ENCODE measurements at places on chromosomes 3 and 15.

- no peak for DNase-seq
Observed at GRCh38 chr15:59998950-59999611, 5.0 kb upstream of the FOXB1 start.

DNA sequence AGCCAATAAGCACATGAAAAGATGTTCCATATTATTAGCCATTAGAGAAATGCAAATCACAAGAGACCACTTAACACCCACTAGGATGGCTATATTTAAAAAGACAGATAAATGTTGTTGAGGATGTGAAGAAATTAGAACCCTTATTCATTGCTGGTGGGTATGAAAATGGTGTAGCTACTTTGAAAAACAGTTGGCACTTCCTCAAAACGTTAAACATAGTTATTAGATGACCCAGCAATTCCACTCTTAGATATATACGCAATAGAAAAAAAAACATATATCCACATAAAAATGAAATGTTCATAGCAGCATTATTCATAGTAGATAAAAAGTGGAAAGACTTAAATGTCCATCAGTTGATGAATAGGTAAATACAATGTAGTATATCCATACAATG is 47.1 kb upstream of the TERB2 start:
- no peak for DNase-seq

DNA sequence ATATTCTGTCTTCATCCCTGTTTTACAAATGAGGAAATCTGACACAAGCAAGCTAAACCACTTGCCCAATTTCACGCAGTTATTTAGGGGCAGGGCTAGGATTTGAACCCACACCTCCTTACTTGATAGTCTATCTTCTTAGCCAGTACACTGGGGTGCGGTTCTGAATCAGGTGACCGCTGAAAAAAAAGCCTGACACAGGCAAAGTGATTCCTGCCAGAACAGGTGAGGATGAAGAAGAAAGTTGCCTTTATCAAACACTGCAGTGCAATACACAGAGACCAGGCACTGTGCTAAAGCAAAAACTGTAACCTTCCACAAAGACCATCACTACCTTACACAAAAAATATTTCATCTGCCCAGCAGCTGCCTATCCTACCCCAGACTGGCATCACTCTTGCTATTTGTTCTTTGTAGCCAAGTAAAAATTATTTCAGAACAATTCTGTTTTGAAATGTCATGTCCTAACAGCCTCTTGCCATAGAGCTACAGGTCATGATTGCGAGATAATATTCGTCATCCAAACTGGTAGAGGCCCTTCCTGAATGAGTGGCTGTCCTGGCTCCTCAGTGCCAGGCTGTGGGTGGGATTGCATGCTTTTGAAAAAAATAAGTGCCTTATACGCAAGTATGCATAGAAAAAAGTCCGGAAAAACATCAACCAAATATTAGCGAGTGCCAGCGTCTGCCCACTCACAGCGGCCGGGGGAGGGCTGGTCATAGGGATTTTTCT is 142.3 kb upstream of the TPM1 start:
- no peak for DNase-seq

- no peak for DNase-seq
Observed at GRCh38 chr3:69385123-69385722, 665 bp downstream of the FRMD4B start.

- no peak for DNase-seq
Observed at GRCh38 chr15:96764501-96764900, 434.0 kb downstream of the NR2F2 start.

- DNase-seq: no peak
Observed at GRCh38 chr3:58190882-58191281, 19.9 kb downstream of the DNASE1L3 start.

- no peak for DNase-seq
Observed at GRCh38 chr3:17320266-17320665, 422.2 kb downstream of the TBC1D5 start.

DNA sequence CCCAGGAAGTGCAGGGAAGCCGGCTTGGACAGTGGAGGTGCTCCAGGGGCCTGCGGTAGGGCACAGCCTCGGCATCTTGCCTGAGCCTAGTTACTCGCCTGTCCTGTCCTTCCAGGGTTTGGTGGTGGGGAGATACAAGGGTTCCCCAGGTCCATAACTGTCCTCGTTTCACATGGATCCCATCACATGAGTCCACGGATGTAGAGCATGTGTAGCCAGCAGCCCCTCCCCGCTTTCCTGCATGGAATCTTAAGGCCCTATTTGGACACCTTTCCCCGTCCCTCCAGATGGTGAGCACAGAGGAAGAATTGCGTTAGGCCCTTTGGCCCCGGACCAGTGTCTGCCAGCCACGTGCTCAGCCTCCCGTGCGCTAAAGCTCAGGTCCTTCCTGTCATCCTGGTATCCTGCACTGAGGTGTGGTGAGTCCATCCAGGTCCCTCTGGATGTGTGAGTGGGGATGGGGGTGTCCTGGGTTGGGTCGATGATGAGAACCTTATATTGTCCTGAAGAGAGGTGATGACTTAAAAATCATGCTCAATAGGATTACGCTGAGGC is 230.4 kb downstream of the SNRPN start:
- no peak for DNase-seq

DNA sequence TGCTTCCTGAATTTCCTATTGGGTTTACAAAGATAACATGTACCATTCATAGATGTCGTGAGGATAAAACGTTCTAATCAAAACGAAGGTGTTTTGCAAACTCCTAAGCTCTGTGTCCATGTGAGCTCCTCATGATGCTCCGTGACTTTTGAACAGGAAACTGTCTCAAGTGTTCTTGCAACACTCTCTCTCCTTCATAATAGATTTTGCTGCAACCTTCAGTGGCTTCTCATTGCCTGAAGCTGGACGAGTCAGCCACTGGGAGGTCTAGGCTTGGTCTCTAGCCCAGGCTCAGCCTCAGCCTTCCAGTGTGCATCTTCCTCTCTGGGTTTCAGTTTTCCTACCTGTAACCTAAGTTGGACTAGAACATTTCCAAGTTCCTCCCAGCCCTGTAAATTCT is 18.7 kb upstream of the BCL2A1 start:
- DNase-seq: no peak

- DNase-seq: no peak
Observed at GRCh38 chr15:41661078-41661517, 893 bp downstream of the MGA start.

DNA sequence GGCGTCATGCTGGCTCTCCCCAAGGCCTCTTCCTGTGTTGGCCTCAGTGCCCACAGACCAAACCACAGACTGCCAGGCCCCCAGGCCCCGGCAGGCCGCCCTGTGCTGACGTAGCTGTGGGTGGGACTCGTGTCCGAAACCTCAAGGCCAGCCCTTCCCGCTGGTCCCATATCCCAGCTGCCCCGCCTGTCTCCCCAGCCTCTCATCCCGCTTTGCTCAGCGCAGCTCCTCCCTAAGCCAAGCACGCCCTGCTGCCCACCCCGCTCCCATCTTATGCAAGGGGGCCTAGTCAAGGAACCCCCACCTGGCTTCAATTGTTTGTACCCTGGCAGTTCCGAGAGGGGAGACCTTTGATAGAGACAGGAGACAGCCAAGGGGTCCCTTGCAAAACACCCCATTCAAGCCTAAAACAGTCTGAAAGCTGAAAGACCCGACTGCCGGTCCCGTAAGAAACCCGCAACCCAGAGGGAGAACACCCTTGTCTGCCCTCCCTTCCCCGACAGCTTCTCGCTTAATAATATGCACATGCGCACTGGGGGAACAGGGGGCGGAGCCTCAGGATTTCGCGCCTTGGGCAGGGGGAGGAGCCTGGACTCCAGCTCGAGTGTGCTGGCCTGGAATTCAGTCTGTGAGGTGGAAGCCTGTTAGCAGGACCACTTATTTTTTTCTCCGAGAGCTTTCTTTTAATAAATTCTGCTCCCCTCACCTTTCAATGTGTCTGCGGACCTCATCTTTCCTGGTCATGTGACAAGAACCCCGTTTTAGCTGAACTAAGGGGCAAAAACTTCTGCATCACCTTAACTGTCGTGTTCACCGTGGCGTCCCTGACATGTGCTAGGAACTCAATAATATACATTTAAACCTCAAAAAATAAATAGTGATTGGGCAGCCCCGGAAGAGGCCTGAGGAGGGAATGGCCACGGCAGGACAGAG is 17.2 kb downstream of the TNFAIP8L3 start:
- peak; percentile 54 for DNase-seq

GRCh38 chr3:108485146-108485545 is 25.2 kb downstream of the MYH15 start:
- no peak for DNase-seq

- no peak for DNase-seq
Observed at GRCh38 chr3:101128001-101128400, 134.8 kb upstream of the ABI3BP start.

GRCh38 chr15:95988574-95988887 is 342.0 kb upstream of the NR2F2 start:
- DNase-seq: no peak

GRCh38 chr3:112090887-112091586 is 4.8 kb downstream of the C3orf52 start:
- DNase-seq: no peak

- DNase-seq: no peak
Observed at GRCh38 chr3:45088543-45089358, 57.4 kb downstream of the CDCP1 start.

DNA sequence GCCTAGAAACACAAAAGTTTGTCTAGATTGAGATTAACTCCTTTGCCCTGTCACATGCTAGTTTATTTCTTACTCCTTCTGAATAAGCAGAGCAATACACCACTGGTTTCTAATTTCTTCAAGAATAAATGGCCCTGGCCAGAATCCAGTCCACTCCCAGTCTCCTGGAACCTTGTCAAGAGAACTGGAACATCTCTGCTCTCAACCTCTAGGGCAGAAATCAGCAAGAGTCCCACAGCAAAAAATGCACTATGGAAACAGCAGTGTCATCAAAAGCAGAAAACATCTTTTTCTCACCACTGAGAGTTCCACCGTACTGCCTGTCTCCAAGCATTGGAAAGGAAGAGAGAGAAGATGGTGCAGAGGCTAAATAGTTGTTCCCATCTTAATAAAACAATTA is 35.9 kb upstream of the PPP2R3A start:
- DNase-seq: no peak

- no peak for DNase-seq
Observed at GRCh38 chr3:110165370-110165743, 828.0 kb upstream of the DPPA4 start.

- no peak for DNase-seq
Observed at GRCh38 chr3:13633176-13633575, 84.3 kb downstream of the FBLN2 start.

DNA sequence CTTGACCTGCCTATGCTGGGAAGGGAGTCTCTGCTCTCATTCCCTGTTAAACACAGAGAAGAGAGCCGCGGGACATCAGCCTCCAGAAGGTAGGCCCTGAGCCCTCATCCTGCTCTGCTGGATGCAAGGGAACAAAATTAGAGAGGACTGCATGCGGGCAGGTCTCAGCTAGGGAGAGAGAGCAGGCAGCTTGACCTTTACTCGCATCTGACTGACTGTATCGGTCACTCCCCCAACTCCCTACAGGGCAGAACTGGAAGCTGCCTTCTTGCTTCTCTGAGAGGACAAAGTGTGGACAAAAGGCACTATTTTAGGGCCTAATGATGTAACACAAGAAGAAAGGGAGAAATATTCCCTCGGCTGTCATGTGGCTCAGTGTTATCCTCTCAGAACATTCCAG is 38.7 kb upstream of the ATOSA start:
- no peak for DNase-seq

DNA sequence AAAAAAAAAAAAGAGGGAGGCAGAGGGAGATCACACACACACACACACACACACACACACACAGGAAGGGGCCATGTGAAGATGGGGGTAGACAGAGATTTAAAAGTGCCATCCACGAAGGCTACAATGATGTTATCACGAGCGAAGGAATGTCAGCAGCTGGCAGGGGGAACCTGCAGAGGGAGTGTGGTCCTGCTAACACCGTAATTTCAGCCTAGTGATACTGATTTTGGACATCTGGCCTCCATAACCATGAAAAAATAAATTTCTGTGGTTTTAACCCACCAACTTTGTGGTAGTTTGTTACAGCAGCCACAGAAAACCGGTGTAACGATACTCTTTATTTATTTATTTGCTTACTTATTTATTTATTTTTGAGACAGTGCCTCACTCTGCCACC is 76.0 kb downstream of the TMCO5A start:
- DNase-seq: no peak

DNA sequence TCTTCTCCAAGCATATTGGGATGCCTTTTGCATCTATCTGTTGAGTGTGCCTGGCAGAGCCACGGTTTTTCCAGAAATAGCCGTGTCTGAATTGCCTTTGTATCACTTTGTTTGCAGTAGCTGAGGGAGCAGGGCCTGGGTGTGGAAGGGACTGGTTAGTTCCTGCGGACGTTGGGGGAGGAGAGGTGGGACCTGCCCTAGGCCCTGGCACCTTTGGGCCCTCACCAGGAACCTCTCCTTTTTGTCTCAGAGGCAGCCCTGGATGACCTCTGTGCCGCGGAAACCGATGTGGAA is 18.6 kb downstream of the ATRIP start:
- DNase-seq: no peak

- no peak for DNase-seq
Observed at GRCh38 chr3:123078101-123078500, 11.3 kb downstream of the PDIA5 start.

GRCh38 chr15:60681353-60681752 is 202.4 kb upstream of the ICE2 start:
- DNase-seq: no peak

DNA sequence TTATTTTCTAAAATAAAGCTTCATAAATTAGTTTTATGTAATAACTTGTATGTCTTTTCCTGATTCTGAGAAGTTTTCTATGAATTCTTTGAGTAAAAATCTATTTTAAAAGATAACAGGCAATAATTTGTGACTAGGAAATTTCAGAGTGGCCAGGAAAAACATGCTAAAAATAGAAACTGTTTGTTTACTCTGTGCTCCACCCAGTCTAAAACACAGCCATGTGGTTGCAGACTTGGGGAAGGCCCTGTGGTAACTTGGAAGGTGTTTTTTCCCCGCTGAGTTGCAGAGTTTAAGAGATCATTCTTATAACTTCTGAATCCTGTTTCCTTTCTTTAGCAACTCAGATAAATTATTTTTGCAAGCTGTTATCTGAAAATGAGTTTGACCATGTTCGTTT is 21.9 kb downstream of the PLCL2 start:
- no peak for DNase-seq

GRCh38 chr3:134552784-134553183 is 66.9 kb downstream of the CEP63 start:
- DNase-seq: no peak

DNA sequence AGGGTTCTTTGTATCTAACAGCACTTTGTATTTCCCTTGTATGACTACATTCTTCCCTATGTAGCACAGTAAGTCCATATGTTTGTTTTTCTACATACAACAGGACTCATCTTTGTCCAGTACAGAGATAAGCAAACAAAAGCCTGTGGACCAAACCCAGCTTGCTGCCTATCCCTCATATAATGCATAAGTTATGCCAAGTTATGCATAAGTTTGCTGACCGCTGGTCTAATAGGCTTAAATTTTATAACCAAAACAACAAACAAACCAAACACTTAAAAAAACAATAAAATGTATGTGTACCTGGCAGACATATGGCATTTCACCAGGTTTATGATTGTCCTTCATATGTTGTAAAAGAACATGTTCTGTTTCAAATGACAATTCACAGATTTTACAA is 56.0 kb downstream of the ZNF280D start:
- no peak for DNase-seq

- DNase-seq: no peak
Observed at GRCh38 chr3:161403251-161403650, 31.9 kb upstream of the SPTSSB start.

- no peak for DNase-seq
Observed at GRCh38 chr3:25849641-25850385, 59.9 kb downstream of the OXSM start.

Data from GM12891 (cell line).